Retina (tissue), 1 donor: ENCODE measurements at places on chromosomes 1 and 21.

- no peak for DNase-seq
These were observed 408.0 kb downstream of the SIPA1L2 start for GRCh38 chr1:232221802-232222499.

GRCh38 chr21:17964716-17965115 lies 145.6 kb upstream of the C21orf91 start:
- DNase-seq: no peak

DNA sequence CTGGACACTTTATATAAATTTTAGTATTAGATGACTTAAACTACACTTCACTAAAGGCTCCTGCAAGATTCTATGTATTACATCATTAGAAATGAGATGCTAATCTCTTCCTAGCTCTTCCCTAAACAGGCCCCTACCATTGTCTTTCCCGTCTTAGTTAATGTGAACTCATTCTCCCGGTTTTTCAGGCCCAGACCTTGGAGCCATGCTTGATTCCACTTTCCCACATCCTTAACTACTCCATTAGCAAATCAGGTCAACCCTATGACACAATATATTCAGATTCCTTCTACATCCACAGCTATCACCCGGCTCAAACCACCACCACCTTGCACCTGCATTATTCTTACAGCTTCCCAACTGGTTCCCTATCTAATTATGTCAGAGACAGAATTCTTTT lies 73.3 kb downstream of the NVL start:
- no peak for DNase-seq

DNA sequence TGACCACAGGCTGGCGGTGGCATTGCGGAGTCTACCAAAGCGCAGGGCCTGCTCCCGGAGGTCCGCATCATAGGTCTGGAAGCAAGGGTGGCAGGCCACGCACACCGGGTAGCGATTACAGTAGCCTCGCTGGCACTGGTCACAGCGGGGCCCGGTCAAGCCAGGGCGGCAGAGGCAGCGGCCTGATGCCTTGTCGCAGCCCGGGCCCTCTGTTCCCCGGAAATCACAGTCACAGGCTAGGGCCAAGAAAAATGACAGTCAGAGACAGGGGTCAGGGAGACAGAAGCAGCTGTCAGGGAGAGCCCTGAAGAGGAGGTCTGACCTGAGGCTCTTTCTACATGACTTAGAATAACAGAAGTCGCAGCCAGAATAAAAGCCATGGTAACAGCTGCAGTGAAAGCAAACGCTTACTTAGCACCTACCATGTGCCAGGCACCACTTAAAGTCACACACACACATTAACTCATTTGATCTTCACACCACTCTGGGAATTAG lies 26.4 kb downstream of the LAMB3 start:
- peak; percentile 15 for DNase-seq

- no peak for DNase-seq
These were observed 831.4 kb downstream of the ADGRL2 start for GRCh38 chr1:82632155-82632554.

GRCh38 chr21:18831942-18832676 lies 428.5 kb upstream of the TMPRSS15 start:
- no peak for DNase-seq

GRCh38 chr1:27031235-27032118 lies 18.8 kb upstream of the TENT5B start:
- DNase-seq: peak; percentile 74

DNA sequence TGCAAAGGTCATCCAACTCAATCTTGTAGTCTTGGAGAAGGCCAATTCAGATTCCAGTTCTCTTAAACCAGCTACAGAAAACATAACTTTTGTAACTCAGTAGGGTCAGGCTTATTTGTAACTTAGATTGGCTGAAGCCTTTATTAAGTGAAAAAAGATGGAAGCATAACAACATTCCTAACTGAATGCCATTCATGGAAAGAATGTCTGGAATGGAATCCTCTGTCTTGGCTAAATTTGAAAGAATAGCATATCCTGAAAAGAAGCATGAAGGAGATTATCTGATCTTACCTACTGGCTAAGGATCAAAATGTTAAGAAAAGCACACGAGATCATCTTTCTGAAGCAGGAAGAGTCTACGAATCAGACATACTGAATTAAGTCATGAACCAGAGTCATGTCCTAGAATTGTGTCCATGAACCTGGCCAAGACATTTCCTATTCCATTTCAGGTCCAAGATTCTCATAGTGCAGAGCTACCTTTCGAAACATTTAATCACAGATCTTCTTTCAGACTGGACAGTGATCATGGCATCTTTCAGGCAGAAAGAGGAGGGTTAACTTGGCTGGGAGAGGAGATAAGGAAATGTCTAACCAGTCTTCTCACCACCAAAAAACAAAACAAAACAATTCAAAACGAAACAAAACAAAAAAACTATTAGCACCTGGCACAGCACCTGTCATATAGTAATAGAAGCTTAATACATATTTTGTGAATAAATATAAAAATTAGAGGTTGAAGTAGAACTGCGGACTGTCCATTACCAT lies 75.6 kb downstream of the XCL2 start:
- DNase-seq: no peak

DNA sequence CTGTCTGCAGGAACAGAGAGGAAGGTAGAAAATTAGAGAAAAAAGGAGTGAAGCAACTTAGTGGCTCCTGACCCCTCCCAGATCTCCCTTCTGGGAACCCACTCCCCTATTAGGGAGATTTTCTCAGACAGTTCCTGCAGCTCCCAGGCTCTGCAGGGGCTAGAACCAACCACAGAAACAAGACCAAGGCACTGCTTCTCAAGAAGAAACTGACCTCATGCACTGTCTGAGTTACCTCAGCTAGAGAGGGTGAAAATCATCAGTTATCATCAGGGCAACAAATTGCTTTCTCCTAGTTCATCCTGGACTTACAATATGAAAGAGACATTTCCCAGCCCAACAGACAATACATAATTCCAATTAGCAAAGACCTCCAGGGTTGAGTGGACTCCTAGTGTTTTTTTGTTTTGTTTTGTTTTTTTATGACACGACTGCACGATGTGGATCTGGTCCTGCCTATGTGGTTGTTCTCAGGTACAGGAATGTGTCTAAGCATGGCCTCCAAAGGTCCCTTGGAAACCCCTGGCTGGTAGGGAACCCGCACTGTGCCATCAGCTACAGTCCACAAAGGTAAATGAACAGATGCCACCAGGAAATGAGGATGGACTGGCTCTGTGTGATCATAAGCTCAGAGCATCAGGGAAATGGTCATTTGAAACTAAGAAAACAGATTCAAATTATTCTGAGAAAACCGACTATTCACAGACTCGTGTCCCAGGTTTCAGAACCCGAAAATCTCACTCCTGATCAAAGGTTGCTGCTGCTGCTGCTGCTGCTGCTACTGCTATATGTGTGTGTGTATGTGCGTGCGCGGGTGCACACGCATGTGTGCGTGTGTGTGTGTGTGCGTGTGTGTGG lies 65.3 kb downstream of the LAMC2 start:
- no peak for DNase-seq

GRCh38 chr1:17955302-17956285 lies 152.0 kb upstream of the IGSF21 start:
- DNase-seq: no peak

DNA sequence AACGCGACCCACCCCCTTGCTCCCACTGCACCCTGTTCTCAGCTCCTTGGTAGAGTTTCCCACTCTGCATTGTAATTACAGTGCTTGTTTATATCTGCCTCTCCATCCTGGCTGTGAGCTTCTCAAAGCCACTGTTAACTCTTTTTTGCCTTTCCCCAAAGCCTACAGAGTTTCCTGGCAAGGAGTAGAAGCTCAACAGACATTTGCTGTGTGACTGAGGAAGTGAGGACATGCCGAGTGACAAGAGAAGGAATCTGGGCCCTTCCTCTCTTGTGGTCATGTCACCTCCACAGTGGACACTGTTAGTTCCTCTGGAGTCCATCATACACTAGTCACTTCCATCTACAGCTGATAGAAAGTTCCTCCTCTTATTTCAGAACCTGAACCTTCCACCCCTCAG lies 6.1 kb upstream of the IGSF8 start:
- DNase-seq: no peak

DNA sequence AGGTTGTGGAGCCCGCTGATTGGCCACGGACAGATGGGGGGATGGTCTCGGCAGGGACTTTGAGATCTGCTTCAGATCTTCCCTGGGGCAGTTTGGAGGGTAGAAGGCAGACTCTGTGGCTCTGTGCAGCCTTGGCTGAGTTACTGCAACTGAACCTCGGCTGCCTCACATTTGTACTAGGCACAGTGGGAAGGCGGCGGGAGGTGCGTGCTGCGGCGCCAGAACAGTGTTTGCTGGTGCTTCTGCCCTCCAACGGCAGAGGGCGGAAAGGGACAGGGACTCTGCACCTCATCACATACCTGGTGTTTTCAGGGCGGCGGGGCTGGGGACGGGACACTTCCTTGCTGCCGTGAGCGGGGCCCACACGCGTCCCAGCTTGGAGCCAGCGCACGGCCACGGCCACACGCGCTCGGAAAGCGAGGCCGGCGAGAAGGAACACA lies 26.2 kb downstream of the SLC66A1 start:
- peak; percentile 64 for DNase-seq

GRCh38 chr1:52632732-52633290 lies at the start of gene SHISAL2A:
TSS of gene SHISAL2A (plus strand) at chr1:52633168. CDS start at chr1:52633494, 326 bp downstream.
- peak; percentile 85 for DNase-seq

- DNase-seq: no peak
These were observed 29.3 kb downstream of the KIRREL1 start for GRCh38 chr1:158022554-158023312.

GRCh38 chr21:33273044-33273443 lies 6.9 kb downstream of the IL10RB start:
- no peak for DNase-seq

DNA sequence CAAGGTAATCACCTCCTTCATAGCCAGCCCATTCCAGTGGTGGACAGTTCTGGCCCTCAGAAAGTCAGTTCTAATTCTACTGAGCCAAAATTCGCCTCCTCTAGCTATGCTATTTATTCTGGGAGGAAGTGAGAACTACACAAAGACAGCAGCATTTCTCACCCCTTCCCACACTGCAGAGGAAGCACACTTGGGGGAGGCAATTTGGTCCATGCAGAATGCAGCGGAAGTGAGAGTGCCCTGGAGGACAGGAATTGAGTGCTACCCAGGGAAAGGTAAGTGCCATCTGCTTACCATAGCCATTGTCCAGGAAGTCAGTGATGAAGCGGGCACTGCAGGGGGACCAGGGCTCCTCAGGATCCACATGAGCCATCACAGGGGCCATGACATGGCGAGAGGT lies 3.7 kb downstream of the ADAMTS4 start:
- DNase-seq: no peak

DNA sequence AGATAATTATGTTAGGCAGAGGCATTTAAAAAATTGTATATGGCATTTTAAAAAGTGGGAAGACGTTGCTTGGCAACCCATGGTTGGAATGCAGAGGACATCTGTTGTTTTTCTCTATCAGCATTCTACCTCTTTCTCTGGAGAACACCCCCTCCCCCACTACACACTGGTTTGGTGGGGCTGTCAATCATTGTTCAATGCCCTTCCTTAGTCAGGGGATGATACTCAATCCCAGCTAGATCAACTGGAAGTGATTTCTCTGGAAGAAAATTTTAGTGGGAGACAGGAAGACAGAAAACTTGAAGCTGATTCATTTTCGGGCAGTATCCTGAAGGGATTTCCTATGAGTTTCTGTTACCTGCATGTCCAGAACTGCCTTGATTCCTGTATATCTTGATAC lies 35.7 kb upstream of the CAP1 start:
- DNase-seq: no peak

- DNase-seq: no peak
These were observed 199.5 kb downstream of the AJAP1 start for GRCh38 chr1:4853904-4854303.

- DNase-seq: peak; percentile 78
These were observed 4.6 kb downstream of the DMRTA2 start for GRCh38 chr1:50418600-50419109.

GRCh38 chr1:206588492-206588891 lies 23.8 kb downstream of the EIF2D start:
- no peak for DNase-seq

DNA sequence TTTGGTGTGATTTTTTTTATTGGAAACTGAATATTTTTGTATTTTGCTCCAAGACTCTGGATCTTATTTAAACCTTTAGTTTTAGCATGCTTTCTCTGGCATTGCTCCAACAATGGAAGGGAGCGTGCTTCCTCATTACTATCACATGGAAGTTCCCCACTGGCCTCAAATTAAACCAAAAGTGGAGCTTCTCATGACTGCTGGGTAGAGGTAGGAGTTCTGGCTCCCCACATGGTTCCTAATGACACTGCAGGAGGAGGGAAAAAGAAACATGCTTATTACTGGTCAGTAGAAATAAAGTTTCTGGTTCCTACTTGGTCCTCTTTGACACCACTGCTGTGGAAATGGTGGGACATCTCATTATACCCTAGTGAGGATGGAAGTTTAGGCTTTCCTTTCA lies 310.5 kb downstream of the PTGER3 start:
- DNase-seq: no peak

- DNase-seq: peak; percentile 32
These were observed 28.5 kb downstream of the ECE1 start for GRCh38 chr1:21261551-21262292.

DNA sequence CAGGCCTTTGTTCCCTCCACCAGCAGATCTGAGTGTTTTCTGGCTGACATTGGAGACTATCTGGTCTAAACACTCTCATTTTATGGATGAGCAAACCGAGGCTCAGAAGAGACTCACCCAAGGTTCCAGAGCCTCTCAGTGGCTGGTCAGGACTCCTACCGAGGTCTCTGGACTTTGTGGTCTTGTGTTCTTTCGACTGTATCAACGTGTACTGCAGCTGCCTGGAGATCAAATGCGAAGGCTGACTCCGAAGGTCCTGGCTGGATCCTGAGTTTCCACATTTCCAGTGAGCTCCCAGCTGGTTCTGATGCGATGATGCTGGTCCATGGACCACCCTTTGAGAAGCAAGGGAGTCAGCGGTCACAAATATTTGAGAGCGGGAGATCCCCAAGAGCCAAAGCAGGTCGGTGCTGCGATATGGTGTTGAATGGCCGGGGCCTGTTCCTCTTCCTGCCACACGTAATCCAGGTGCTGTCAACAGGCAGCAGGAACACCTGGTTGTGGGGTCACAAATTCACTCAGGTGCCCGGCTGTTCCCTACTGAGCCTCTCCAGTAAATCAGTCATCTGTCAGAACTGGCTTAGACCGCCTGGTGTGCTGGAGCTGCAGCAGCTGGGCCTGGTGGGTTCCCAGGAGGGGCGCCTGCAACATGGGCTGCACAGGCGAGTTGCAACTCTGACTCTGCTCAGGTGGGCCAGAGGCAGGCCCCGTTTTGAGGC lies 94.8 kb upstream of the USP24 start:
- no peak for DNase-seq

DNA sequence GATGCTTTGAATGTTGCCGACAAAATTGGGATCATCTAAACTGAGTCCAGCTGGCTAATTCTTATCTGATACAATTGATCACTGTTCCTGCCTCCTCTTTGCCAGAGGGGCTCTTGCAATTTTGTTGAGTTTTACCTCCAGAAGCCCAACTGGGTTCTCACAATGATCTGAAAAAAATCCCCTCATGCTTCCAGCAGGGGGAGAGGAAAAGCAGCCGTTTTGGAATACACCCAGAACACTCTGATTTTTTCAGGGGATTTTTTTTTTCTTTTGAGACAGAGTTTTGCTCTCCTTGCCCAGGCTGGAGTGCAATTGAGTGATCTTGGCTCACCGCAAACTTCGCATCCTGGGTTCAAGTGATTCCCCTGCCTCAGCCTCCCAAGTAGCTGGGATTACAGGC lies 13.9 kb upstream of the RERE start:
- DNase-seq: no peak
